ENCODE measurements at places on chromosomes 3 and 15.

- no peak for DNase-seq
Measured at GRCh38 chr3:140545756-140546155, 132.1 kb upstream of the TRIM42 start.

GRCh38 chr15:98583771-98584430, 64.4 kb upstream of the IGF1R start:
- DNase-seq, result no peak

GRCh38 chr3:31890742-31891469, 90.2 kb downstream of the OSBPL10 start:
- DNase-seq, result no peak

DNA sequence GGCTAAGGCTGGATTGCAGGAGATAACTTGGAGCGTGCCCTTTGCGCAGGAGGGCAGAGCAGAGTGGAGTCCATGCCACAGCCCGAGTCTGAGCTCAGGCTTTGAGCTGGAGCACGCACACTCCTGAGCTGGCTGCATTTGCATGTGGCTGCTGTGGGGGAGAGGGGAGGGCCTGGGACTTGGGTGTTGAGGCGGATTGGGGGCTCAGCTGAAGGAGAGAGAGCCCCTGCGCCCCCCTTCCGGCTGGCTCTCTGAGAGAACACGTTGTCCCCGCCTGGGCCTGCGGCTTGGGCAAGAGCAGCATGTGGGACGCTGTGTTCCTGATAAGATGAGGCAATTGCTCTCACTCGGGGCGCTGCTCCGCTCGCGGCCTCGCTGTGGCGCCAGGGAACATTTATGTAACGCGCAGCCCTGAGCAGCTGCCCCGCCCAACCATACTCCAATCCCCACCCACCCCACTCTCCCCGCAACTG, 39.1 kb downstream of the KLF13 start:
- DNase-seq, result peak; percentile 86

DNA sequence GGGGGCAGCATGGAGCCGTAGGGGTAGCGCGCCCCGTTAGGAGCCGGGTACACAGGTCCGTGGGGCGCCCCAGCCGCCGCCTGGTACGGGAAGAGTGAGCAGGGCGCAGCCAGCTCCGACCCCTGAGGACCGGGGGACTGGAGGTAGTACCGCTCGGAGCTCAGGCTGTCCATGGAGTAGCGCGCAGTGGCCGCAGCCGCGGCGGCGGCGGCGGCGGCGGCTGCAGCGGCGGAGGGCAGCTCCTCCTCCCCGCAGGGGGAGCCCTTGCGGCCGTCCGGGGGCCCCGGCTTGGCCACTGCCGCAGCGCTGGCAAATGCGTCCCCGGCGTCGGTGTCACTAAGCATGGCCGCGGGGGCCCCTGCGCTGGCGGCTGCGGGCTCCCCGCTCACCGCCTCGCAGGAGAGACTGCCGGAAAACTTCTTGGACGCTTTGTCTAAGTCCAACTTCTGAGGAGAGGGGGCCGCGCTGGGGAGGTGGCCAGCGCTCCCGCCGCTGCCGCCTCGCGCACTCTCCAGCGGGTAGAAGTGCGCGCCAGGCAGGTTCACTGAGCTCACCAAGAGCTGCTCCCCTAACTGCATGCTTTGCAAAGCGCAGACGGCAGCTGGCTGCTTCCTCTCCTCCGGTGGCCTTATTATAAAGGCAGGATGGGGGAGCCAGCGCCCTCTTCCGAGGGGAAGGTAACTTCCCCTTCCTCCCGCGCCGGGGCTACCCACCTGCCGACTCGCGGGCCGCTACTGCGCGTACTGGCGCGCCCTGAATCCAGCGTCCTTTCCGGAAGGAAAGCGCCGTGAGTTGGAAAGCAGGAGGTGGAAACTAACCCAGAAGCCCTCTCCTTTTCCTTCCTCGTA, at the start of gene EOMES:
Gene EOMES, minus strand, starts transcription at position 607 of the 848 bp plus-strand sequence. Its CDS starts 29 bp downstream, at position 578.
- DNase-seq, result no peak

DNA sequence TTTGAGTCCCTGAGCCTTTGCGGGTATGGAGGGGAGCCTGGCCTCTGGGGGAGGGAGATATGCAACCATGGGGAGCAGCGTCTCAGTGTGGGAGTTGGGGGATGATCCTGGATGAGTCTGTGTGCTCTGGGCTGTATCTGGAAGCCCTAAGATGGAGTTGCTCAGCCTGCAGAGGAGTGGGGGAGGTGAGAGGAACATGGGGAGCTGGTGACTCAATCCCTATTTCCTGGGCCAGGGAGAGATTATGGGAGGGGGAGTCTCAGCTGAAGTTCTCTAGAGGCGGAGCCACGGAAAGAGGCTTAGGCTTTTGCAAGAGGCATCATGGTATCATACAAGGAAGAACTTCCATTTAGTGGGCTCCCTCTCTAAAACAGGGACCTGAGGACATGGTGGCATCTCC, 59.5 kb upstream of the TMEM115 start:
- DNase-seq, result peak; percentile 49

DNA sequence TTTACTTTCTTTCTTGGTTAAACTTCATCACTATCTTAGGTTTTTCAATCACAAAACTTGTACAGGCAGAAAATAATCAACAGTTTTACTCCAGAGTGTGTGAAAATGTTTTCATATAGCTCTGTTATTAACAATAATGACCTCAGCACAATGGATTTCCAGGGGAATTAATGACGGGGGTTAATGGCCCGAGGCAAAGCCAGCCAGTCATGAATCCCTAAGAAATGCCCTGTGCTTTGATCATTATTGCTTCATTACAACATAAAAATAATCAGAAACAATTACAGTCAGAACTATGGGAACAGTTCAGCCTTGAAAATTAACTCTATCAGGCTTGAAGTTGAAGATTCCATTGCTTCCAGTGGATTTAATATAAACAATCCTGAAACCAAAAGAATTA, 875.4 kb downstream of the ROBO2 start:
- no peak for DNase-seq

DNA sequence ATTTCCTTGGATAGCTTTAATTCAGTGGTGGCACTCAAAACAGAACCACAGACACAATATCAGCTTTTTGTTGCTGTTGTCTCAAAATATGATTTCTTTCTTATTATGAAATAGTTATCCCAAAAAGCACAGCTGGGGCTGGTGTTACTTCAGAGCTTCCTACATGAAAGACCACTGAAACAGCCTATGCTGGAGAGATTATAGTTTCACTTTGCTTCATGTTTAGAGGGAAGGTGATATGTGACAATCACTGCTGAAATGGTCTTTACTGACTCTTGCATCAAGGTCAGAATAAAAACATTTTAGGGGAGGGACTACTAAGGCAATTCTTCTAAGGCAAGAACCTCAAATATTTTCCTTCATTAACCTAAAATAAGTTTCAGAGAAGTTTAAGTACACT, 190.7 kb downstream of the TNIK start:
- DNase-seq, result no peak

DNA sequence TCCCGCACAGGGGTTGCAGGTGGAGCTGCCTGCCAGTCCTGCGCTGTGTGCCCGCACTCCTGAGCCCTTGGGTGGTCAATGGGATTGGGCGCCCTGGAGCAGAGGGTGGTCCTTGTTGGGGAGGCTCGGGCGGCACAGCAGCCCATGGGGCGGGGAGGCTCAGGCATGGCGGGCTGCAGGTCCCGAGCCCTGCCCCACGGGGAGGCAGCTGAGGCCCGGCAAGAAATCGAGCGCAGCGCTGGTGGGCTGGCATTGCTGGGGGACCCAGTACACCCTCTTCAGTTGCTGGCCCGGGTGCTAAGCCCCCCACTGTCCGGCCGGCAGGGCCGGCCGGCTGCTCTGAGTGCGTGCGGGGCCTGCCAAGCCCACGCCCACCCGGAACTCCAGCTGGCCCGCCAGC, 27.9 kb downstream of the NCK1 start:
- DNase-seq, result no peak

DNA sequence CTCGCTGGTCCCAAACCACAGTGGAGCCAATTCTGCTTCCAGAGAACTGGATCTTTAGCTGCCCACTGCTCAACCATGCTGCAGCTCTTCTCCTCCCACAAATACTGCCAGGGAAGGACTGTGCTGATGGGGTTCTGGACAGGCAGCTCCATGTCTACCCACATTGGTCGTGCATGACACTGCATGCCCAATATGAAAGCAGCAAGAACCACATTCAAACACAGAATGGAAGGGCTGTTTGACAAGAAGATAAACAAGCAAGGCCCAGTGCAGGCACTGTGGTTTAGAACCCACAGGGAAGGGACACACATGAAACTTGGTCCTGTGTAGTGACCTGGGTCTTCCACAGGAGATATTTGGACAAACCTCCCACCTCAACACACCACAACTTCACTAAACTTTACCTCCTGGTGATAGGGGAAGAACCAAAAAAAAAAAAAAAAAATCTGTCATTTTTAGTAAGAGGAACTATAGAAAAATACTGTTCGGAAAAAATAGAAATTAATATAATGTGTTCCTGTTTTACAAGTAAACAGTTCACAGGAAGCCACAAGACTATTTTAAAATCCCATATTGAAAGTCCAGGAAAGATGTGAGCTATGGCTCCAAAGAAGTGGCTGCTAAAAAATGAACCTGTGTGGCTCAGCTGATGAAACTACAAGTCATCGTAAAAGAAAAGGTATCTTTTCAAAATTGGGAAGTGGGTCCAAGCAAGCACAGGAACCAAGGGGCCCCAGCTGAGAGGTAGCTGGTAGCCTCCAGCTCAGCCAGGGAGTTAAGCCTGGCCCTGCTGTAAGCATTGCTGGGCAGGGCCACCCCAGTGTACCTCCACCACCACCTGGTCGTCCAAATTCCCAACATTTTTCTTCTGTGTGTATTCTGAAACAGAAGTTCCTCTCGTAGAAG, 77.7 kb upstream of the ACAN start:
- DNase-seq, result no peak

DNA sequence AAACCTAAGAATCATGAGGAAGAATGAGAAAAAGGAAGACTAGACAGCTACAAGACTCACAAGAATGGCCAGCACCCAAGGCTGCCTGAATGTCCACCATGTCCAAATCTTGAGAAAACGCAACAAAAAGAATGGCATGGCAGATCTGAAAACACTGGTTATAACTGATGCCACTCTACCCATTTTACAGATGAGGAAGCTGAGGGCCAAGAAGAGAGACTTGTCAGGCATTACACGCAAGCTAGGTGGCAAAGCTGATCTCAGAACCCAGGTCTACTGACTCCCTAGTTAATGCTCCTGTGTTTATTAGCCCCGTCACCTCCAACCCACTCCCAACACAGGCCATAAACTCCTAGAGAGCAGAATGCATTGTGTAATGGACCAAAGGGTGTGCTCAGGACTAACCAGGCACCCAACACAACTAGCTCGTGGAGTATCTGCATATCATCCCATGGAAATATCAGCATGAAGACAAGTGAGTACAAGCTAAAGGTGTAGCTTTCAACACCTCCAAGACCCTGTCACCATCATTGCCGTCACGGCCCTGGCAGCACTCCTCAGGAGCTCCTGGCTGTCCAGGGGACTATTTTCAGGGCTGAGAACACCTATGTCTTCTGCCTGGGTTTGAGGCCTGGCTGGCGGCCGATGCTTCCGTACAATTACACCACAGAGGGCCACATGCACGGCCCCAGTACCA, 111.7 kb downstream of the XXYLT1 start:
- DNase-seq, result no peak

DNA sequence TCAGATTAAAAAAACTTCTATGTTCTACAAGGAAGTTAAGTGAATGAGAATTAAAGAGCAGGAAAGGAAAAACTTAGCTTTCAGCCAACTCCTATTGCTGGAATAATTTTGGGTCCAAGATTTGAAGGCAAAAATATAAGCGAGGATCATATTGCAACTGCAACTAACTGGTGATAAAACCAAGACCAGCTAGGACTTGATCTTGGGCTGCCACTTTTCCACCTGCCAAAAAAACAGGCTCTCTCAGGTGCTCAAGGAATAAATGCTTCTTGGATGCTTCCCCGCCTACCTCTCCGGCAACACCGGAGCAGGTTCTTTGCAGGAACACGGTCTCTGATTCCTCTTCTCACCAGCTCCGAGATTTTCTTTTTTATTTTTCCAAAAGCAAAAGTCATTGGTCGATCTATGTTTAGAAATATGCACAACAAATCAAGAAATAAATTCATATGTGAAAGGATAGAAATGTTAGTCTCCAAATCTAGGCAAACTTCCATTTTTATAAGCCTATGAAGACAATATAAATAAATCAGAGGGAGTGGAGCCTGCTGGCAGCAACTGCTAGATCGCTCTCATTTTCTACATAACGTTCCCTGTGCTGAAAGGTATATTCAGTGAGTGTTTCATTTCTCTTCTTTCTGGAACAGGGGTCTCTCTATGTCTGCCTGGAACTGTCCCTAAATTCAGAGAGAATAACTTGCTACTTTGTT, 241.9 kb downstream of the NTRK3 start:
- no peak for DNase-seq

- peak; percentile 94 for DNase-seq
Measured at GRCh38 chr15:90165659-90166489, 35.3 kb upstream of the SEMA4B start.

- DNase-seq, result no peak
Measured at GRCh38 chr3:5317557-5317956, 130.1 kb downstream of the EDEM1 start.

- DNase-seq, result no peak
Measured at GRCh38 chr15:58285921-58286278, 145.9 kb upstream of the LIPC start.

GRCh38 chr15:25700916-25701315, 162.2 kb downstream of the ATP10A start:
- no peak for DNase-seq

GRCh38 chr15:66359740-66360139, 3.3 kb upstream of the TIPIN start:
- DNase-seq, result no peak

DNA sequence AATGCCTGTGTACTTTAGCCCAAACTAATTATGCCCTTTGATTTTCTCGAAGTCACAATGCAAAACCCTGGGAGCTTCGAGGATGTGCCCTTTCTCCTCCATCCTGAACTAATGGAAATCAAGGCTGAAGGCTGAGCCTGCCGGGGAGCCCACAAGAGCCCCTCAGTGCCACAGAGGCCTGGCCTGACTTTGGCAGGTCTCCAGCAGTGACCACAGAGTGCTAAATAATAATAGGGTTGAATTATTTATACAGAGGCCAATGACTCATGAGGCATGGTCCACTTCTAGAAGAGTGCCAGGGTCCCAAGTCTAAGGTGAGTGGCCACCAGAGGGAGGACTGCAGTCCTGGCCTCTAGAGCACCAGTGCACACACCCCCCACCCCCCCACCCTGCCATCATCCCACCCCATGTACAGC, 19.1 kb upstream of the GLCE start:
- DNase-seq, result no peak

DNA sequence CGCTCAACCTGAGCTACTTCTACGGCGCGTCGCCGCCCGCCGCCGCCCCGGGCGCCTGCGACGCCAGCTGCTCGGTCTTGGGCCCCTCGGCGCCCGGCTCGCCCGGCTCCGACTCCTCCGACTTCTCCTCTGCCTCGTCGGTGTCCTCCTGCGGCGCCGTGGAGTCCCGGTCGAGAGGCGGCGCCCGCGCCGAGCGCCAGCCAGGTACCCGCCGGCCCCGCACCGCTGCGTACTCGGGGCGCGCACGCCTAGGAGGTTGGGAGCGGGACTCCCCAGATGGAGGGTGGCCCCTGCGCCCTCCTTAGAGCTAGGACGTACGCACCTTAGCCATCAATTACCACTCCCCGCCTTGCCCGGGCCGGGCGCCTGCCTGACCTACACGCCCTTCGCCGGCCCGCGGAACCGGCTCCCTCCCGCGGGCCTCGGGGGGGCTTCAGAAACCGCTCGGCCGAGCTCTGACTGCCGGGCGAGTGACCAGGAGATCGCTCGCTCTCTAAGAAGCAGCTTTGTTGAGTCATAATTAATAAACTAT, 466 bp downstream of the NFKBIZ start:
- DNase-seq, result peak; percentile 43
